ENCODE measurements at places on chromosomes 7 and 10.

- DNase-seq: no peak
These were observed 245.6 kb upstream of the FZD8 start for GRCh38 chr10:35887685-35888084.

DNA sequence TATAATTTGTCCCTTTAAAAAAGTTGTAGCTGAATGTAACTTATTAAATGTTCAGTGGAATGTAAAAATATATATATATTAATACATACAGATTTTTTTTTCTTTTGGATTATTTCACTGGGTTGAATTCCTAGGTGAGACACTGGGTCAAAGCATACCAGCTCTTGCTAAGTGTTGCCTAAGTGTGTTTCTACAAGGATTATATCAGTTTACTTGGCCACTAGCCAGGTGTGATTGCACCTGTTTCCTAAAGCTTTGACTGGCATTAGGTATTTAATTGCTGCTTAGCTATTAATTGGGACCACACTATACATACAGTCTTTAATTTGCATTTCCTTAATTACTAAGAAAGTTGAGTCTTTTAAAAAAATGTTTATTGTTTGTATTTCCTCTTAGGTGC lies 5.5 kb upstream of the ELOVL3 start:
- no peak for DNase-seq

GRCh38 chr7:43825391-43825808 lies 43.9 kb downstream of the MRPS24 start:
- no peak for DNase-seq

DNA sequence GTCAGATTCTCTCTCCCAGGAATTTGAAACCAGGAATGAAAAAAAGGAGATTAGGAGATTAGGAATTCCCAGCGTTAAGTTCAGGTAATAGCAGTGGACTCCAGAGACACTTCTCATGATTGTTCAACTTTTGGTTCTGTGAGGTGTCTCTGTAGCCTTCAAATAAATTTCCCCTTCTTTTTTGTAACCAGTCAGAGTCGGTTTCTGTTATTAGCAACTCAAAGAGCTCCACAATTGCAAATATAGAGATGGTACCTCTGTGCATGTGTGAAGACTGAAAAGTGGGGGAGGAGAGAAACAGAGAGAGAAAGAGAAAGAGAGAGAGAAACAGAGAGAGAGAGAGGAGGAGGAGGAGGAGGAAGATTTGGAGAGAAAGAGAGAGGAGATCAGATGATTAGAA lies 112.8 kb upstream of the STEAP1B start:
- no peak for DNase-seq

- DNase-seq: no peak
These were observed 123.7 kb upstream of the FAM20C start for GRCh38 chr7:68629-69028.

DNA sequence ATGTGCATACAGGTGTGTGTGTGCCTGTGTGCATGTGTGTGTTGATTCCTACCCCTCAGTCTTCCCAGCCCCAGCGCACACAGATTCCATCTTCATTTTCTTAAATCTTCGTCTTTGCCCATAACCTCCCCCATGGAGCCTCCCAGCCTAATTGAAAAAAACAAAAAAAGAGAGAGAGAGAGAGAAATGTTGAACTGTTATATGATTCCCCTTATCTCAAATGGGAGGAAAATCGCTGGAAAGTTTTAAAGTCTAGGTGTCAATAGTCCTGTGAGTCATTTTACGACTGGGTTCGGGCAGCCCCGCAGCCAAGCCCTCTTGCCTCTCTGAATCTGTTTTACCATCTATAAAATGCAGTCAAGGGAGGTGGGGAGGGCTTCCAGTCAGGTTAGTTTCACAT lies 60.9 kb downstream of the SPOCK2 start:
- DNase-seq: no peak

Data from activated CD4-positive, alpha-beta T cell treated with anti-CD3 and anti-CD28 coated beads, Interleukin-2, amount 50 U/mL, for 4 hours (primary cell).